ENCODE measurements at places on chromosomes 2 and 18.

GRCh38 chr2:96091141-96091710 is 25.1 kb downstream of the ADRA2B start:
- DNase-seq, result no peak

GRCh38 chr18:56235481-56236013 is 402.8 kb downstream of the TXNL1 start:
- no peak for DNase-seq

GRCh38 chr18:63844254-63844653 is 43.3 kb upstream of the SERPINB2 start:
- DNase-seq, result peak; percentile 64

DNA sequence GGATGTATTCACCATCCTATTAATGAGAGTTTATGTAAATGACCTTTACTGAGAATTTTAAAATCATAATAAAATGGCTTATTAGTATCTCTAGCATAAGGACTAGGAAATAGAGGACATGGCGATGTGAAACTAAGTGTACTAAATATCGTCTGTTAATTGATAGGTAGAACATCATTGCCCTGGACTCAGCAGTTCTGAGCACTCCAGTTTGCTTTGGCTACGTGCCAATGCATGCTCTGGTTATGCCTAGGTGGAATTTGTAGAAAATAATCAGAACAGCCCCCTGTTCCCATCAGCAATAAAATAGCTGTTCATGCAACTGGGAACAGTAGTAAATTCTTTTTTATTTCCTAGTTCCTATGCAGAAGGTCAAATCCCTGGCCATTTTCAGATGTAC is 247.8 kb downstream of the DOK6 start:
- no peak for DNase-seq

DNA sequence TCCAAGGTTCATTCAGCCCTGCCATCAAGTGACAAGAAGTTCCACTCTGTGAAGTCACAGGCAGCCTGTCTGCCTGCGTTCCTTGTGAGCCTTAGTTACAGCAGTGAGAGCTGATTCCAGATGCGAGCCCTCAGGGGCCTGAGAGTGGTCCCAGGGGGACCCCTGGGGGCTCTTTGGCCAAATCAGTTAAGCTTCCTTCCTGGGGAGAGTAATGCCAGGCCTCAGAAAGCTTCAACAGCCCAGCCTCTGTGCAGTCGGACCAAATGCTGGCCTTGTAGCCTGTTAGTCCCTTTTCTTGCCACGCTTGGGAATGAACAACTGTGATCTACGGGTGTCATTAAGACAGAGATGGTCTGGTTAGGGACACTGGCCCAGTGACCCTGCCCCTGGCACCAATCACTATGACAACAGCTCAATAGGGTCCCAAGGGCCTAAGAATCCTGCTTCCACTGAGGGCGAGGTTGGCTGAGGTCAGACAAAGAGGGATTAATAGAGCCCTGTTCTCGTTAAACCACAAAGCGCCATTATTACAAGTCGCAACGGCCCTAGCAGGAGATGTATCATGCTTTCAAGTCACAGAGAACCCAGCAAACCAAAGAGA is 50.9 kb downstream of the HS1BP3 start:
- no peak for DNase-seq

GRCh38 chr2:150644298-150645067 is 157.0 kb upstream of the RND3 start:
- peak; percentile 48 for DNase-seq

GRCh38 chr18:10051877-10052631 is 138.2 kb downstream of the VAPA start:
- DNase-seq, result peak; percentile 89

GRCh38 chr2:238387332-238387731 is 39.4 kb upstream of the ASB1 start:
- DNase-seq, result no peak

GRCh38 chr18:3493501-3494244 is 43.7 kb downstream of the TGIF1 start:
- no peak for DNase-seq

DNA sequence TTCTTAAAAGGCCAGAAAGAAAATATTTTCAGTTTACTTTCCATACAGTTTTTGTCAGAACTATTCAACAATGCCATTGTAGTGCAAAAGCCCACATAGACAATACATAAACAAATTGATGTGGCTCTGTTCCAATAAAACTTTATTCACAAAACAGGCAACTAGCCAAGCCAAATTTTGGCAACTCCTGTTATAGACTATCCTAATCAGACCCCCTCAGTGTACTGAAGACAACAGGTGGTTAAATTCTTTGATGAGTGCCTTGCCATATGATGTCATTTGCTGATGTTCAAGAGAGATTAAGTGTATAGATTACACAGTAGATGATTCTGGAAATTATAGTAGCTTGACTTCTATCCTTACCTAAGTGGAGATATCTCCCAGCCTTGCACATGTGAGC is 83.4 kb downstream of the FANCL start:
- DNase-seq, result no peak

DNA sequence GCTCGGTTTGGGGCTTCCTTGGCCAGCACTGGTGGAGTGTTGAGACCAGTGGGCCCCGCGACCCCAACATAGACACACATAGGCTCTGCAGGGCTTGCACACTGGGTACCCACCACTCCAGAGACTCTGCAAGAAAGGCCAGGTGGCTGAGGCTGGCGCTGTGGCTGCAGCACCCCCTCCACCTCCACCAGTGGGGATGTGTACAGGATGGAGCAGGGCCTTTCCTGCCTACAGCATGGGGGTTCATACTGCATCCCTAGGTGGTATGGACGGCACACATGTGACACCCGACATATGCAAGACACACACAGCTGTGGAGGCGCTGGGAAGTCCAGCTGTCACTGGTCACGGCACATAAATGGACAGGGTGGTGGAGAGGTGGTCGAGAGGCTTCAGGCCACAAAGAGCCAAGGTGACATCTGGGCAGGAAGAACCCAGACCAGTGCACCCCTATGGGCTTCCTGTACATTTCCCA is 1.3 kb downstream of the RNPEPL1 start:
- no peak for DNase-seq

DNA sequence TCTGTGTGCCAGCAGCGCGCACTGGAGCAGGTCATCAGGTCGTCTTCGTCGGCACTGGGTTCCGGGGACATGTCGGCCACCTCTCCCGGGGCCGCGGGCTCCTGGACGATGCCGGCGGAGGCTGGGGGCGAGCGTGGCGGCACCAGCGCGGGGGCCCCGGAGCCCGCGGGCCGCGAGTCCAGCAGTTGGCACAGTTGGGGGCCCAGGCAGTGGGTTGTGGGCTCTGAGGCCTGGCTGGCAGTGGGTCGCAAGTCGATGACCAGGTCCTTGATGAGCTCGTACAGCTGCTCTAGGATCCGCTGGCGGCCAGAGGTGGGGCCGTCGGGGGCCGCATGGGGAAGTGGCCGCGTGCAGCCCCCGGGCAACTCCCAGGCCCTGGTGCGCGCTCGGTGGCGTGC is 300.5 kb downstream of the CCDC74A start:
- DNase-seq, result no peak

GRCh38 chr2:88671786-88672427 is 19.6 kb upstream of the RPIA start:
- peak; percentile 64 for DNase-seq

- DNase-seq, result peak; percentile 10
Observed at GRCh38 chr2:120132190-120132589, 91.0 kb downstream of the TMEM185B start.

DNA sequence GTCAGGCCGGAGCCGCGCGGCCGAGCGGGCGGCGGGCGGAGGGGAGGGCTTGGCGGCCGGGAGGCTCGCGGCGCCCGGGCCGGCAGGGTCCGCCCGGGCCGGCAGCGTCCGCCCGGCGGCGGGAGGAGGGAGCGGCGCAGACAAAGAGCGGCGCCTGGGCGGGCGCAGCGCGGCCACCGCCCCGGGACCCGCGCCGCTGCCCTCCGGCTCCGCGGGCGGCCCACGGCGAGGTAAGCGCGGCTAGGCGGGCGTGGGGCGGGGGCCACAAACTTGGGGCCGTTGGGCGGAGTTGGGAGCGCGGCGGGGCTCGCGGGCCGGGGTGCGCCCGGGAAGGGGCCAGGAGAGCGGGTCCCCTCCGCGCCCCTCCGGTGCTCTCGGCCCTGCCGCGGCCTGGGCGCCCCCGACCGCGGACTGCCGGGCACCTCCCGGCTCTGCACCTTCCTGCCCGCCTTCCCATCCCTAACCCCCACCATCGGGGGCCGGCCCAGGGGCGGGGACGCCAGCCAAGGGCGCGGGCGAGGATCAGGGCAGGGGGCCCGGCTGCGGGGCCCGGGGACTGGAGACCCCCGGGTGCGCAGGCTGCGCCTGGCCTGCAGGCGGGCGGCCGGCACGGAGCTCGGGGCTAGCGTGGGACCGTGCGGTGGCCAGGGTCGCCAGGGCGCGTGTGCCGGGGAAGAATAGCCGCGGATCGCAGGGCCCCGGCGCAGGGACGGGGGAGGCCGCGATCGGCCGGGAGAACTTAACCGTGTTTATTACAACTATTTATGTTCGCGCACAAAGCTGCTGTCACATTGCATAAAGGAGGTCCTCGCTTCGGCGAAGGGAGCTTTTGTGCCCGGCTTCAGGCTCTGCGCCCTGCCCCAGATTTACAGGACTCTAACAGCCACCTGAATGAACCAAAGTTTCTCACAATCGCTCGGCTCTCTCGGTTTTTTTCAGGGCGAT is at the start of gene NCK2:
TSS of gene NCK2 (plus strand) at position 4 of the 945 bp plus-strand sequence. CDS start 110,152 bp downstream, outside the sequence.
- DNase-seq, result peak; percentile 29

GRCh38 chr2:200125444-200126284 is 170.3 kb downstream of the MAIP1 start:
- DNase-seq, result no peak

DNA sequence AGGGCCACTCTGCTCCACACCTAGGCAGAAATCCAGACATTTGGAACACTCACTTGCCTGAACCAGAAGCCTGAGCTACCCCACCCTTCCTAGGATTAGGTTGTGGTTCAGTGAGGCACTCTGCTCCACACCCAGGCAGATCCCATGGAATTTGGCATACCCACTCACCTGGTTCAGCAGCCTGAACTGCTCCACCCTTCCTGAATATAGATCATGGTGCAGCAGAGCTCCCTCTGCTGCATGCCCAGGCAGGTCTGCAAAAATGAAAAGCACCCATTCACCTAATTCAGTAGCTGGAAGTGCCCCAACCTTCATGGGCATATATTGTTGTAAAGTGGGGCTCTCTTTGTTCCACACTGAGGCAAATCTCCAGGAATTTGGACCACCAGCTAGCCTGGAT is 185.1 kb upstream of the CNTNAP5 start:
- no peak for DNase-seq

- DNase-seq, result no peak
Observed at GRCh38 chr2:3449086-3449485, 69.6 kb downstream of the TRAPPC12 start.

DNA sequence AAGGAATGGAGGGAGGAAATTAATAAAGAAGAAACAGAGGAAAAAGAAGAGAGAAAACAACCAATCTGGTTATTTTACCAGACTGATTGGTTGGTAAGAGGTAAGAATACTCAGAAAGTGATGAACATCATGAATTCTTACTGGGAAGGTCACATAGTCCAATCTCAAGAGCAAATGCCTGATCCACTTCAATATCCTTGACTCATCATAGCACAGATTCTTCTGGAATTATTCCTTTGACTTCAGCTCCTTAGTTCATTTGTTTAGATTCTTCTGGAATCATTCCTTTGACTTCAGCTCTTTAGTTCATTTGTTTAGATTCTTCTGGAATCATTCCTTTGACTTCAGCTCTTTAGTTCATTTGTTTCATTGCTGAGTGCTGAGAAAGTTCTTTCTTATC is 2030.6 kb upstream of the CELF4 start:
- peak; percentile 13 for DNase-seq

Measured in AG10803 (cell line).